ENCODE measurements at places on chromosomes 4 and X. TPM values are rescaled to one million over a fixed set of nuclear protein-coding genes. Genes with fewer than 3 reads are reported as not detected.

The ABLIM2 gene
- 0.49 TPM for polyA plus RNA-seq

The HSFX4 gene
- not detected for polyA plus RNA-seq

The SPRY1 gene
- polyA plus RNA-seq, result 1.2 TPM

The EIF2S3 gene
- 60.7 TPM for polyA plus RNA-seq

The HSFX1 gene
- 0.07 TPM for polyA plus RNA-seq

The HSPA4L gene
- polyA plus RNA-seq, result 1.6 TPM

The CTAG1B gene
- not detected for polyA plus RNA-seq

The TMEM31 gene
- not detected for polyA plus RNA-seq

The CCNG2 gene
- 8.5 TPM for polyA plus RNA-seq

The FGF5 gene
- 2.7 TPM for polyA plus RNA-seq

The GDPD2 gene
- polyA plus RNA-seq, result 0.09 TPM

The DCAF8L1 gene
- not detected for polyA plus RNA-seq

The NSUN7 gene
- 0.41 TPM for polyA plus RNA-seq

The HPSE gene
- polyA plus RNA-seq, result 7.7 TPM

The TLR1 gene
- polyA plus RNA-seq, result 0.06 TPM

The MSX1 gene
- 0.07 TPM for polyA plus RNA-seq

The ERAS gene
- not detected for polyA plus RNA-seq

The ZCCHC4 gene
- polyA plus RNA-seq, result 4.4 TPM

The CSAG3 gene
- not detected for polyA plus RNA-seq

The STS gene
- 0.50 TPM for polyA plus RNA-seq

The KCNIP4 gene
- polyA plus RNA-seq, result not detected

The SPANXD gene
- not detected for polyA plus RNA-seq

The PCDH10 gene
- under 0.01 TPM for polyA plus RNA-seq

The PAGE1 gene
- polyA plus RNA-seq, result not detected

The DCLK2 gene
- polyA plus RNA-seq, result not detected

The TMPRSS11D gene
- polyA plus RNA-seq, result 0.20 TPM

The SUV39H1 gene
- polyA plus RNA-seq, result 18.2 TPM

The GRPR gene
- not detected for polyA plus RNA-seq

The CYTL1 gene
- polyA plus RNA-seq, result 0.70 TPM

The NAA11 gene
- polyA plus RNA-seq, result not detected

The RPL9 gene
- polyA plus RNA-seq, result 1,924 TPM

The HS3ST1 gene
- 5.1 TPM for polyA plus RNA-seq

The SAT1 gene
- 271 TPM for polyA plus RNA-seq

The CAPN6 gene
- 0.25 TPM for polyA plus RNA-seq

The STBD1 gene
- polyA plus RNA-seq, result 0.49 TPM

The CT47B1 gene
- polyA plus RNA-seq, result not detected

The PIN4 gene
- polyA plus RNA-seq, result 41.5 TPM

The TEX13A gene
- not detected for polyA plus RNA-seq

The ENPP6 gene
- polyA plus RNA-seq, result 0.04 TPM

The TMEM271 gene
- polyA plus RNA-seq, result not detected

The BEND2 gene
- not detected for polyA plus RNA-seq
